ENCODE measurements at places on chromosomes 7 and 10.

DNA sequence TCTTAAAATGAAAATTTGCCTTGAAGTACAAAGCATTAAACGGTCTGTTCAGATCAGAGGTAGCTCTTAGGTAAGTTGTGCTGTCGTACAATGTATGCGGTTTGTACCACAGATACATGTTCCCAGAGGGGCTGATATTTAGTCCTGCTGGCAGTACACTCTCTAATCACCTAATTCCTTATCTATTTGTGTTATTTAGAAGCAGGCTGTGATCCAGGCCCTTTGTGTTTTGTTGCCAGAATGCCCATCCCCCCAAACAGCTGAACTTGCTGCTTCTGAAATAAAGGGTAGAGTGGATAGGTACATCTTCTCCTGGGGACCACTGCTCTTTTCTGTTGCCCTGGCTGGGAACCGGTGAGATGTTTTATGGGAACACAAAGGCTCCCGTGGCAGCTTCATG, 84.5 kb downstream of the SND1 start:
- DNase-seq, result no peak

DNA sequence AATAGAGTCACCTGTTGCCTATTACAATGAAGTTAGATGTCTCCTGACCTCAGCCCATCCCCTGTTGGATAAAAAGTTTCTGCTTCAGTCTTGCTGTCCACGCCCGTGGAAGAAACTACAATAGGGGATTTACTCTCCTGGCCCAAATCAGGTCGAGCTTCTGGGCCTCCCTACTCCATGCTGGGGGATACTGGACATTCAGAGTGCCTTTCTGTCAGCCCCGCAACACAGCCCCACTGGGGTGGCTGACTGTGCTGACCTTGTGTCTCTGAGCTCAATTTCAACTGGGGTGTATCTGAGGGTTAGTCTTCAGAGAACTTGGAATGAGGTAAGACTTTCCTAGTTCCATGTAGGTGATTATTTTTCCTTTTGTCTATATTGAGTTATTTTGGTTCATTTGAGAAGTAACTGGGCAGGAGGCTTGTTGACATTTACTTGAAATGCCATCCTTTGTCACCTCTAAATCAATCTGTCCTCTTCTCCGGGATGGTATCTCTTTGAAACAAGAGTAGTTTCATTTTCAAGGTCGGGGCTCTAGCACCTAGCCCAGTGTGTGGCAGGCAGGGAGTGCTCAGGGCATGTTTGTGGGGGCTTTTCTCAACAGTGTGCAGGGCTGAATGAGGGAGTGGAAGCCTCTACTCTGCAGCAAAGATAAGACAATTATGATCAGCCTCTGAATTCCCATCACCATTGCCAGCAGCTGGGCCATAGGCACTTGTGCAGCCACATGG, 17.7 kb upstream of the CXCL12 start:
- no peak for DNase-seq

- no peak for DNase-seq
Measured at GRCh38 chr10:130742941-130743675, 568.4 kb downstream of the TCERG1L start.

DNA sequence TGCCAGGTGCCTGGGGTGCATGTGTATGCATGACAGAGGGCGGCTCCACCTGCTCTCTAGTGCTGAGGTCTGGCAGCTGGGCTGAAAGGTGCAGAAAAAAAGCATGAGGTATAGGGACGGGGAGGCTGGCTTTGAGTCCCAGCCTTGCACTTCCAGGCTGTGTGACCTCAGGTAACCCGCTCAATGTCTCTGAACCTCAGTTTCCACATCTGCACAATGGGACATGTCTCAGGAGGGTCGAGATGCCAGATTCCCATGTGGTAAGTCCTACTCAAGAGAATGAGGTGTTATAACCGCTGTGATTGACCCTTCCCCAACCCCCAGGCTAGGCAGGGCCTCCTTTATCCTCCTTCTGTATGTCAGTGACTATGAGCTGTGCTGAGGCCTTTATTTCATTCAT, 48.8 kb downstream of the ARHGAP22 start:
- no peak for DNase-seq

DNA sequence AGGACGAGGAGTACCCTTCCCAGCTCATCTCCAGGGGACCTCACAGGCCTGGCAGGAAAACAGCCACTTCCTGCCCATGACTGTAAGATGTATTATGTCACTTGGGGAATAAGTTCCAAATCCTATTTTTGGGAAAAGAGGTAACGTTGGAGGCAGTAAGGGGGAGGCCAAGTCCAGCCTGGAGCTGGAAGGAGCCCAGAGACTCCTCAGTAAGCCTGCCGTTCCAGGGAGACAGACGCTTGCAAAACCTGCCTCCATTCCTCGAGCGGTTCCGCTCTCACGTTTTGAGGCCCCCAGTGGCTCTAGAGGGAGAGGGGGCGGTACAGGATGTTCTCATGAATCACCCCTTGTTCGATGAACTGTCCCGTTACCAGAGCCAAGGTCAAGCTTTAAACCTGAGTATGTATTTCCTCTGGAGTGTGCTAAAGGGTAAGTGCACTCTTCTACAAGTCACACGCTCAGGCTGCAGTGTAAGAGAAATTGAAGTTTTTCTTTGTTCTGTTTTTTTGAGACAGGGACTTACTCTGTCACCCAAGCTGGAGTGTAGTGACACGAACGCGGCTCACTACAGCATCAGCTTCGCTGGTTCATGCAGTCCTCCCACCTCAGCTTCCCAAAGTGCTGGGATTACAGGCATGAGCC, 45.5 kb upstream of the CYTH3 start:
- no peak for DNase-seq

GRCh38 chr10:55374917-55375316, 573.9 kb upstream of the PCDH15 start:
- no peak for DNase-seq

- DNase-seq, result no peak
Measured at GRCh38 chr7:107998150-107998549, 4.8 kb downstream of the LAMB1 start.

DNA sequence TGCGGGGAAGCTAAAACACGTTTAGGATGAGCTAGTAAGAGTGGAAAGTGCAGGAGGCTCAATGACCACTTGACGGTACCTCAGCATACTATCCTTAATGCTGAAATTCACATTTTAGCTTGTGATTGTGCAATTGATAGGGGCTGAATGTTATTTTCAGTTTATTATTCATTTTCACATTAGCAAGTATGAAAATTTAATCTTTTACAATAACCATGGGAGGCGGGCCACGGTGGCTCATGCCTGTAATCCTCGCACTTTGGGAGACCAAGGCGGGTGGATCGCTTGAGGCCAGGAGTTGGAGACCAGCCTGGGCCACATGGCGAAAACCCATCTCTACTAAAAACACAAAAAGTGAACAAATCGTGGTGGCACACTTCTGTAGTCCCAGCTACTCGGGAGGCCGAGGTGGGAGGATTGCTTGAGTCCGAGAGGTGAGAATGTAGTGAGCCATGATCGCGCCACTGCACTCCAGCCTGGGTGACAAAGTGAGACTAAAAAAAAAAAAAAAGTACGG, 22.0 kb upstream of the ANLN start:
- DNase-seq, result no peak

GRCh38 chr7:149261316-149261828, 624 bp upstream of the ZNF783 start:
- peak; percentile 21 for DNase-seq

GRCh38 chr7:26616235-26616634, 248.2 kb downstream of the SKAP2 start:
- no peak for DNase-seq

DNA sequence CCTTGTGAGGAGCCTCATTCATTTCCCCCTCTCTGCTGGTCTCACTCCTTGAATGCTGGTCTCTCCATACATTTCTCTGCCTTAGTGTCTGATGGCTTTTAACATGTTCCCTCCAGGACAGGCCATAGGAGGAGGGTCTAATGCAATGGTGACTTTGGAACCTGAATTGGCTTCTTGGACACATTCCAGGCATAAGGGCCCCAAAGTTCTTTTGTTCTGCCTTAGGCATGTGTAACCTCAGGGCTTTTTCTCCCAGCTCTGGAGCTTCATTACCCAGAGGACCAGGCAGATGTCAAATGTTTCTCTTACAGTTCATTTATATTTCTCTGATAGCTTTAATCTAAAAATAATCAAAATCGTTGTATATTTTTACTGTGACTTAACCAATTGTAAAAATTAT, 162.6 kb downstream of the SDK1 start:
- no peak for DNase-seq

DNA sequence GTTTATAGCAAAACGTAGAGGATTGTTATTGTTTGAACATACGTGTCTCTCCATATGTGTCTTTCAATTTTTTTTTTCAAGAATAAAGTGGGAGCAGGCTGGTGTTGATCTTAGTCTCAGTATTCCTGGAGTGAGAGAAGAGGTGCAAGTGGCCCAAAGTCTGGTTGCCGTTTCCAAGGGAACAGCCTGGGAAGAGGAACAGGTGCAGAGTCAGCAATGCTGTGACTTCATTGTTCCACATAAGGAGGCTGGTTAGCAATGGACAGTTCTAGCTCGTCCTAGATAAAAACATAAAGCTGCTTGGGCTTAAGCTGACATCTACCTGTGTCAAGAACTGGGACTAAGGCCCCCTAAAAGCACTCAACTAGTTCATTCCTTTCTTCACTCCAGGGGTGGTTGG, 626.6 kb upstream of the TPK1 start:
- DNase-seq, result no peak

DNA sequence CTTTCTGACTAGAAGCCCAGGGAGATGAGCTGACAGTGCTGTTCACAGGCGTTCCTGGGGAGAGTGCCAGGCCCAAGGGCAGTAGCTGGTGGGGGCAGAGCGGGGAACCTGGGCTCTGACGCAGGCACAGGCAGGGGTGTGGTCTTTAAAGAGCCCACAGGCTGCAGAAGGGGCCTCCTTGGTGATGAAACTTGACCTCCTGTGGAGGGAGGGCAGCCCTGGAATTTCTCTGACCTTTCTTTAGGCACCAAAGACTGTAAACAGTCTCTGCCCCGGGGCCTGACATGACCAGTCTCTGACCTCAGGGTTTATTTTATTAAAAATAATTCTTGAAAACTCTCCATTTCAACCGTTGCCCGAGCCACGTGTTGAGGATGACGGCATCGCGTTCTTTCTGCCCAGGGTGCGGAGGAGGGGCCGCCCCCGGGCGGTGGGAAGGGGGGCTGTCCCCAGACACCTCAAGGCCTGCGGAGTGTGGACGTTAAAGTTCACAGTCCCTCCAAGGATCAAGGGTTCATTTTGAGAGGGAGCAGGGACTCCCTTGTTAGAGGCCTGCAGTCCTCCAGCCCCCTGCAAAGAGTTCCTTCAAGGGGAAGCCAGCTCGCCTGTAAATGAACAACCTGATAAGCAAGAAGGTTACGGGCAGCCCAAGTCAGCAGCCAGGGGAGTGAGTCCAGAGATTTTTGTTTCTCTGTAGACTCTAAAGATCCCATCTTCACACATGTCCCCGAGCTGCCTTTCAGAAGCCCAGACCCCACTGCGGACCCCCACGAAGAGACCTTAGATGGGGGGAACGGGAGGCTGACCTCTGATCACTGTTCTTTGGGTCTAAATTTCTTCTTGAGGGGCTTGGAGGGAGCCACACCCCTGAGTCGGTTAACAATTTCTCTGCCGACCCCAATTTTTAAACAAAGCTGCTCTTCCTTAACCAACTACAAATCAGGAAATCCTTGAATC, 128.9 kb downstream of the VIPR2 start:
- DNase-seq, result no peak

GRCh38 chr10:69089638-69090599, 2.0 kb downstream of the SRGN start:
- DNase-seq, result peak; percentile 81

DNA sequence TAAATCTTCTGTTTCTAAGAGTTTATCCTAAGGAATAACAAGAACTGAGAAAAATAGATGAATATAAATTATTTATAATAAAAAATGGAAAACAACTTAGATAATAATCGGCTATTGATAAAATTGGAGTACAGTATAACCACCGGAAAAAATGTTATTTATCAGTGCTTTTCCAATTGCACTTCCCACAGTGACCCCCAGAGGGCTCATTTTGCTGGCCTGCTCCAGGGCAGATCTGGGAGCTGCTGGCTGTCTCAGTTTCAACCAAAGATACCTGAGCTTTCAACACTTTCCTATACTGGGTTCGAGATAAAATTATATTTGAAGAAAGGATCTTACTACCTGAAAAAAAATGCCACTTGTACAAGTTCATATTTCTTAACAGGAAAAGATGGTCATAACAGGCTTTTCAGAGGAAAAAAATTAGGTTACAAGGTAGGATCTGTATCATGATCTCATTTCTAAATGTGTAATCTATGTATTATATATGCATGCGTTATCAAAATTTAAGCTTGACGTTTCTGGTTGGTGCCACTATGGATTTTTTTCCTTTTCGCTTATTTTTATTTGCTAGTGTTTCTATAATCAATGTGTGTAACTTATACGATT, 165.7 kb downstream of the NPSR1 start:
- DNase-seq, result no peak

DNA sequence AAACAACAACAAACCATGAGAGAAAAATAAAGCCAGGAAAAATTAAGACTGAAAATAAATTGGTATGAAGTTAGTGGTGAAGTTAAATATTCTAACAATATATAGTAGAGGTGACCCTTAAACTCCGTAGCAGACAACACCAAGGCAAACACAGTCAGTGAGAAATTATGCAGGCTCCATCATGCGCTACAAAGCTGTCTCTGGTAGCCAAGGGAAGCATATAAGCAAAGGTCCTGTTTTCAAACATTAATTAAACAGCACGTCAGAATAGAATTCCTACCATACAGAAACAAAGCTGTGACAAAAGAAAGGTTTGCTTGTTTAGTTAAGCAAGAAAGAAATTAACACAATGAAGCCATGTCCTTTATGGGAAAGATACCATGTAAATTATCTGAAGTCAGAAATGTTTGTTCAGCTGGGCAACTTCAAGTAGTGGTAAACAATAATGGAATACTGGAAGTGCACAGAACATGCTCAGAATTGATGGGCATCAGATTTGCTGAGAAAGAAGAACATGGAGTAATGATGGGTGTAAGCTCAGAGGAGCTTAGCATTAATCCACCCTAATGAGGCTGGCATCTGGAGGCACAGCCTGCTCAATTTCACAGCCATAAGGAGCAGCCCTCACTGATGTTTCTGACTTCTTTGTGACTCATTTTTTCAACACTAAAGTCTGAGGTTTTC, 75.7 kb downstream of the IGF2BP3 start:
- DNase-seq, result no peak

GRCh38 chr10:48681740-48682139, 2.9 kb upstream of the WDFY4 start:
- no peak for DNase-seq

- DNase-seq, result no peak
Measured at GRCh38 chr10:10332786-10333185, 684.9 kb upstream of the CELF2 start.

- no peak for DNase-seq
Measured at GRCh38 chr7:107162475-107162874, 6.3 kb upstream of the HBP1 start.
